Vagina (tissue), 2 donors: ENCODE measurements at places on chromosomes 1 and 21.
A peak's percentile ranks its signal among the peaks of the same experiment; 100 is the strongest.

GRCh38 chr1:154856049-154856448 is 14.0 kb downstream of the KCNN3 start:
- no peaks in the 10 kb centered on the region for H3K27me3 ChIP-seq
- no peak for DNase-seq
- H3K4me3 ChIP-seq: no peak overlapping the region
- no peaks in the 10 kb centered on the region for H3K4me1 ChIP-seq
- H3K36me3 ChIP-seq: no peaks in the 10 kb centered on the region

GRCh38 chr1:159856576-159856975 is 5.9 kb downstream of the VSIG8 start:
- H3K27me3 ChIP-seq: no peaks in the 10 kb centered on the region
- DNase-seq: no peak
- no peak overlapping the region for H3K4me3 ChIP-seq
- no peaks in the 10 kb centered on the region for H3K36me3 ChIP-seq

DNA sequence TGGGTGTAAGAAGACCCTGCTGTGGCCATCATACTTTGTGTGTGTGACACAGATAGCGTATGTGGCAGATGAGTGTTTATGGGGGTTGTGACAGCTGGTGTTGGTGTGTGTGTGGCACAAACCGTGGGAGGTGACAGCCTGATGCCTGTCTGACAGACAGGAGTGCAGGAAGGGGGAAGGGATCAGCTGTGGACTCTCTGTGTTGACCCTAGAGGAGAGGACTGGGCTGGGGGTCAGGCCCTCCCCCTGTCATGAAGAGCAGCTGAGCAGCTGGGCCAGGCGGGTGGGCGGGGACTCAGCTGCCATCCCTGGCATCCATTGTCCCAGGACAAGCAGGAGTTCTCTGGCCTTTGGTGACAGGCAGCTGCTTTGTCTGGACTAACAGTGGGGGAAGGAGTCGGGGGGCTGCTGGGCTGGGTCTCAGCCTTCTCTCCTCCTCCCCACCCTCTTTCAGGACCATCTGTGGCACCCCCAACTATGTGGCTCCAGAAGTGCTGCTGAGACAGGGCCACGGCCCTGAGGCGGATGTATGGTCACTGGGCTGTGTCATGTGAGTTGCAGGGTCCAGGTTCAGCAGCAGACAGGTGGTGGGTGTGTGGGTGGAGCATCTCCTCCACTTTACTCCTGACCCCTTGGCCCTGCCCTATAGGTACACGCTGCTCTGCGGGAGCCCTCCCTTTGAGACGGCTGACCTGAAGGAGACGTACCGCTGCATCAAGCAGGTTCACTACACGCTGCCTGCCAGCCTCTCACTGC is 2.3 kb downstream of the PLK3 start:
- DNase-seq: no peak
- no peaks in the 10 kb centered on the region for H3K27me3 ChIP-seq
- peaks cover 36% of the 10 kb centered on the region for H3K36me3 ChIP-seq
- H3K4me3 ChIP-seq: peak overlapping the region; percentile 100
- peak overlapping the region; percentile 93 for H3K27ac ChIP-seq
- peaks cover 64% of the 10 kb centered on the region for H3K4me1 ChIP-seq

DNA sequence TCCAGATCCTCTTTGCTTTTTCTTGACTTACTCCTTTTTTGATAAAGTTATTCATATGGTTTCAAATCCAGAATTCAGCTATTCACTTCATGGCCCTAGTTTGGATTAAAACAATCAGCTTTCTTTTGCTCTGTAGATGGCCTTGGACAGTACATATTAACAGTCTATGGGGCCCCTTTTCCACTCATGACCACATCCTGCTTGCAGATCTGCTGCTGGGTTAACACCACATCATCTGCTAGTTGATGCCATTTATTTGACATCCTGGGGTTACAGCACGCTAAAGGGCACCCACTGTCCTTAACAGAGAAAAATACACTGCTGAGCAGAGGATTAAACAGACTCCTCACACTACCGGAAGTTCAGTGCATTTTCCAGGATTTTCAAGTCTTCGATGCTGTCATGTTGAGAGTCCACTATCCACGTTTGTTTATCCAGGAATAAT is 941 bp upstream of the IFI16 start:
- peak overlapping the region; percentile 85 for H3K27ac ChIP-seq
- DNase-seq: no peak
- no peaks in the 10 kb centered on the region for H3K27me3 ChIP-seq
- H3K4me1 ChIP-seq: peaks cover 51% of the 10 kb centered on the region
- H3K4me3 ChIP-seq: peak overlapping the region; percentile 41

DNA sequence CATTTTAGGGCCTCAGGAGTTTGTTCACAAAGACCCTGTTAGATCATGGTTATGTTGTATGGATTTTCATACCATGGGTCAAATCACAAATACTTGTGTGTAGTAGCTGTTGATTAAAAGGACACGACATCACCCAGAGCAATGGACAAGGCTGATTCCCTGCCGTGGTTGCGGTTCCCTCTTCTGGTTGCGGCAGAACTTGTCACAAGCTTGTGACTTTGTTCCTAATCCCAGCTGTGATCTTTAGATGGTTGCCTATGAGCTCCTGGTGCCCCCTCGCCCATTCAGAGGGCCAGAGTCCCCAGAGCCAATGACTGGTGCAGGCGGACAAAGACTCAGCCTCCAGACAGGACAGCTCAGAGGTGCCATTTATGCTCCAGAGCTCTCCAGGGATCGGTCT is 11.8 kb upstream of the SDHB start:
- no peak overlapping the region for H3K4me3 ChIP-seq
- H3K27ac ChIP-seq: no peak overlapping the region
- DNase-seq: no peak
- peaks cover 4% of the 10 kb centered on the region for H3K4me1 ChIP-seq
- no peaks in the 10 kb centered on the region for H3K27me3 ChIP-seq
- no peaks in the 10 kb centered on the region for H3K36me3 ChIP-seq

- no peak overlapping the region for H3K27ac ChIP-seq
- peak overlapping the region; percentile 26 for H3K4me3 ChIP-seq
- H3K36me3 ChIP-seq: no peaks in the 10 kb centered on the region
- DNase-seq: no peak
These were observed 3.0 kb downstream of the CAMSAP2 start for GRCh38 chr1:200741551-200742207.

DNA sequence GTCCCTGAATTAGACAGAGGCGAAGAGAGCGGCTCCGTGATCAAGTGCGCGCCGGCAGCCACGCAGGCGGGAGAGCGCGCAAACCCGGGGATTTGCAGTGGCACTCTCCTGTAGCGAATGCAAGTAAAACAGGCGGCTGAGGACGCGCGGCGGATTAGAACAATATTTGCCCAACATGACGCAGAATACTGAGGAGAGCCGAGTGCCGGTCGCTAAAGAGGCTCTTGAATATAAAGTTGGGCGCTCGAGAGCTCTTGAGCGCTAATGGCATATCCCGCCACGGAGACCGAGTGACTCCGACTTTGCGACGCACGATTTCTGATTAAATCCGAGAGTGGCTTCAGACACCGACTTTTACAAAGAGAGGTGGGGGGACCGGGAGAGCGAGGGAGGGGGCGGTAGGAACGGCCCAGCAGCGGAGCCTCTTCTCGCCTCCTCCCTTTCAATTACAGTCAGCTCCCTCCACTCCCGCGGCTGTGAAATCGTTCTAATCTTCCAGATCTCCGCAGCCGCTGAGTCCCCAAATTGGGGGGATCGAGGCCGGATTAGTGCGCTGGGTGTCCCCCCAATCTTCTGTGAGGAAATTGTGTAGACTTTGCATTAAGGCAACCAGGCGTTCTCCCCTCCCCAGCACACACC is 2.3 kb downstream of the PAX7 start:
- no peak overlapping the region for H3K27ac ChIP-seq
- H3K4me1 ChIP-seq: peaks cover 18% of the 10 kb centered on the region
- H3K27me3 ChIP-seq: peaks cover 48% of the 10 kb centered on the region
- H3K4me3 ChIP-seq: no peak overlapping the region
- no peak for DNase-seq

DNA sequence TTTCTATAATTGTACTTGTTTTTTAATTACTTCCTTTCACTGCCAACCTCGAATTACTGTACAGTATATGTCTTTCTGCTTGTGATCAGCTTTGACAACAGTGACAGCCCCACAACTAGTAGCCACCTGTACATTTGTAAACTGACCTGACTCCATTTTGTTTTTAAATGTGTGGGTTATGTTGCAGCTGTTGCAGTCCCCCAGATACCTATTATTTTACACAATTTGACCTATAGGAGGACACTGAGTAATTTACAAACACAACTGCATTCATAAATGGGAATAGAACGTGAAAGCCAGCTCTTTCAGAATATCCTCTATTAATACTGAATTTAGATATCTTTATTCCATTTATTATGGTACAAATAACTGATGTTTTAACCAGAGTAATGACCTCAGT is 2.5 kb upstream of the VAMP3 start:
- no peaks in the 10 kb centered on the region for H3K27me3 ChIP-seq
- DNase-seq: no peak
- peaks cover 20% of the 10 kb centered on the region for H3K4me1 ChIP-seq

GRCh38 chr1:227561241-227561907 is 2.0 kb upstream of the ZNF678 start:
- DNase-seq: no peak
- H3K4me1 ChIP-seq: peaks cover 19% of the 10 kb centered on the region
- no peaks in the 10 kb centered on the region for H3K27me3 ChIP-seq
- peak overlapping the region; percentile 25 for H3K4me3 ChIP-seq
- H3K27ac ChIP-seq: no peak overlapping the region
